Right lung (tissue), 10 donors: ENCODE measurements at places on chromosomes 2 and 18. TPM values are rescaled to one million over a fixed set of nuclear protein-coding genes. Genes with fewer than 3 reads are reported as not detected.

Gene ACOXL
- polyA plus RNA-seq = 5.1 TPM

Gene ALK
- 0.03 TPM for polyA plus RNA-seq

Gene NEUROD1
- polyA plus RNA-seq = 1.1 TPM

Gene LIMS3
- polyA plus RNA-seq = 3.5 TPM

Gene PLEK
- 9.9 TPM for polyA plus RNA-seq

Gene KLF11
- 21.2 TPM for polyA plus RNA-seq

Gene L3MBTL4
- 6.0 TPM for polyA plus RNA-seq

Gene XIRP2
- 0.24 TPM for polyA plus RNA-seq

Gene IL1R2
- 0.74 TPM for polyA plus RNA-seq

Gene C2orf80
- not detected for polyA plus RNA-seq

Gene DLX2
- not detected for polyA plus RNA-seq

Gene GULP1
- polyA plus RNA-seq = 113 TPM

Gene DUSP19
- polyA plus RNA-seq = 4.8 TPM

Gene CNNM3
- polyA plus RNA-seq = 31.2 TPM

Gene EPB41L3
- 30.1 TPM for polyA plus RNA-seq

Gene LRPPRC
- polyA plus RNA-seq = 101 TPM

Gene TMEM37
- 31.4 TPM for polyA plus RNA-seq

Gene HDAC4
- polyA plus RNA-seq = 9.9 TPM

Gene STK16
- 35.6 TPM for polyA plus RNA-seq

Gene IL36A
- polyA plus RNA-seq = not detected

Gene SPP2
- polyA plus RNA-seq = not detected

Gene FAM117B
- 26.1 TPM for polyA plus RNA-seq

Gene SERPINB12
- not detected for polyA plus RNA-seq

Gene SLC19A3
- polyA plus RNA-seq = 20.3 TPM

Gene ABCB11
- not detected for polyA plus RNA-seq

Gene GNLY
- polyA plus RNA-seq = 6.2 TPM

Gene SULT1C2
- 30.4 TPM for polyA plus RNA-seq

Gene STEAP3
- 4.4 TPM for polyA plus RNA-seq

Gene NAT8
- 1.4 TPM for polyA plus RNA-seq

Gene TLX2
- 0.14 TPM for polyA plus RNA-seq

Gene CHN1
- polyA plus RNA-seq = 85.6 TPM
